Ascending aorta (tissue), 2 donors: ENCODE measurements at places on chromosomes 11 and 22.

GRCh38 chr11:71991494-71991893, 7.2 kb upstream of the IL18BP start:
- H3K36me3 ChIP-seq, result peaks cover 34% of the 10 kb centered on the region
- no peak overlapping the region for H3K4me3 ChIP-seq
- H3K27ac ChIP-seq, result no peak overlapping the region
- H3K4me1 ChIP-seq, result peaks cover 19% of the 10 kb centered on the region
- no peaks in the 10 kb centered on the region for H3K27me3 ChIP-seq
- no peak for DNase-seq

DNA sequence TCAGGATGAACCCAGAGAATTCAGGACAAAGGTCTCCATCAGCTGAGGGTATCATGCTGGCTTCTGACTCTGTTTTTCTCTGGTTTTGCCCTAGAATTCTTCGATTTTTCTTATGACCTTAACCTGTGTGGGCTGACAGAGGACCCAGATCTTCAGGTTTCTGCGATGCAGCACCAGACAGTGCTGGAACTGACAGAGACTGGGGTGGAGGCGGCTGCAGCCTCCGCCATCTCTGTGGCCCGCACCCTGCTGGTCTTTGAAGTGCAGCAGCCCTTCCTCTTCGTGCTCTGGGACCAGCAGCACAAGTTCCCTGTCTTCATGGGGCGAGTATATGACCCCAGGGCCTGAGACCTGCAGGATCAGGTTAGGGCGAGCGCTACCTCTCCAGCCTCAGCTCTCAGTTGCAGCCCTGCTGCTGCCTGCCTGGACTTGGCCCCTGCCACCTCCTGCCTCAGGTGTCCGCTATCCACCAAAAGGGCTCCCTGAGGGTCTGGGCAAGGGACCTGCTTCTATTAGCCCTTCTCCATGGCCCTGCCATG, 16.8 kb downstream of the SERPING1 start:
- H3K27me3 ChIP-seq, result no peaks in the 10 kb centered on the region
- H3K27ac ChIP-seq, result no peak overlapping the region
- no peak for DNase-seq
- no peak overlapping the region for H3K4me3 ChIP-seq

DNA sequence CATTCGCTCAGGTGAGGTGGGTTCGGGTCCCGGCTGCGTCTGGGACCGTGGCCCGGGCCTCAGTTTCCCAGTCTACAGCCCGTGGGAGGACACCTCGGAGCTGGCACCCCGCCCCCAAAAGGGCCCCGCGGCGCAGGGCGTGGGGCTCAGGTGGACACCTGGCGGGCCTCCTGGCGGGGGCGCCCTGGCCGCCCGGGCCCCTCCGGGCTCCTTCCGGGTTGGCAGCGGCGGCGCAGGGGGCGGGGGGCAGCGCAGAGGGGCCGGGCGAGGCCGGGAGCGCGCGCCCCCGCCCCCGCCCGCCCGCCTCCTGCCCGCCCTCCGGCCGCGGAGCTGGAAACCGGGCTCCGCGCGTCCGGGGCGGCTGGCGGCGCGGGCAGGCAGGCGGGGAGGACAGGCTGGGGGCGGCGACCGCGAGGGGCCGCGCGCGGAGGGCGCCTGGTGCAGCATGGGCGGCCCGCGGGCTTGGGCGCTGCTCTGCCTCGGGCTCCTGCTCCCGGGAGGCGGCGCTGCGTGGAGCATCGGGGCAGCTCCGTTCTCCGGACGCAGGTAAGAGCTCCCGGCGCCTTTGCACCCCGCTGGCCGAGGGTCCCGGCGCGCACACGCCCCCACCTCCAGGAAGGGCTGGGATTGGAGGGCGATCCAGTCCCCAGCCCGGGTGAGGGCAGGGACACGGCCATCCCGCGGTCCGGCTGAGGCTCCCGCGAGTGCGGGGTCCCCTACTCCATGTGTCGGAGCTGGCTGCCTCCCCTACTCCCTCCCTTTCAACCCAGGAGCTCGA, at the start of gene EMID1:
EMID1 (plus strand) TSS at position 303 of the 778 bp plus-strand sequence; CDS start at position 446, 143 bp downstream.
- H3K27me3 ChIP-seq, result no peaks in the 10 kb centered on the region
- H3K27ac ChIP-seq, result no peak within 1 kb of the TSS
- no peaks in the 10 kb centered on the region for H3K4me1 ChIP-seq
- no peak for DNase-seq
- peak within 1 kb of the TSS; percentile 59 for H3K4me3 ChIP-seq
- H3K36me3 ChIP-seq, result no peaks in the 10 kb centered on the region

DNA sequence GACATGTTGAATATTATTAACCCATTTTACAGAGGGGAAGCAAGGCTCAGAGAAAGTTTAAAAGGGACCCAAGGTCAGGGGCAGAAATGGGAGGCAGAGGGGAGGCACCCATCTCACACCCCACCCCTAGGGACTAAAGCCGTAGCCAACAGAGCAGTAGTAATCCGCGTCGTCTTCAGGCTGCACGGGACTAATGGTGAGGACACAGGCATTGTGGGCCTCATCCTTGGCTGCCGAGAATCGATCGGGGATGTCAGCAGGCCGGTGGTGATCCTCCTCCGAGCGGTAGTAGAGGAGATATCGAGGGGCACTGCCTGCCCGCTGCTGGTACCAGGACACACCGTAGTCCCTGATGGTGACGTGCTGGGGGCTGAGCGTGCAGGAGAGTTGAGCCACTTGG, 1.5 kb downstream of the VPREB3 start:
- peaks cover 3% of the 10 kb centered on the region for H3K4me1 ChIP-seq
- no peak overlapping the region for H3K4me3 ChIP-seq
- H3K27ac ChIP-seq, result no peak overlapping the region
- no peak for DNase-seq
- no peaks in the 10 kb centered on the region for H3K27me3 ChIP-seq

- H3K4me1 ChIP-seq, result no peaks in the 10 kb centered on the region
- no peak overlapping the region for H3K27ac ChIP-seq
- H3K36me3 ChIP-seq, result no peaks in the 10 kb centered on the region
- no peaks in the 10 kb centered on the region for H3K27me3 ChIP-seq
Observed at GRCh38 chr22:35526333-35526979, 14.2 kb upstream of the RASD2 start.

DNA sequence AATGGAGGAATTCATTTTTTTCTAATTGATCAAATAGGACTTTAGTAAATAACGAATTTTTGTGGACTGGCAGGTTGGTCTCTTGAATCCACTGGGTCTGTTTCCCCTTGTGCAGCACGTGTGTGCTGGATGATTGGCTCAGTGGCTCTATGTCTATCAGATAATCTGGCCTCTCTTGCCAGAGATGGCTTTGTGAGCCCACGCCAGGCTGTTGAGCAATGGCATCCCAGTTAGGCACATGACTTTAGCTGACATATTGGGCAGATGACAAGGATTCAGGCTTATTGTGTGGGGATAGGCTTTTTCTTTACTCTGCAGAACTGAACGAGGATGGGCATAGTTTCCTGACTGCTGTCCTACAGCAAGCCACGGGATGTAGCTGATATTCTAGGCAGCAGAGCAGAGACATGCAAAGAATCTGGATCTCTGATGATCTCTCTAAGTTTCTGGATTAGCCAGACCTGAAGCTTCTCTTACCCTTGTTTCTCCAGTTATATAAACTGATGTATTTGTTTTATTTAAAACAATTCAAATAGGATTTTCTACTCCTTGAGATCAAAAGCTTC, 144.9 kb downstream of the ARHGAP42 start:
- H3K4me1 ChIP-seq, result no peaks in the 10 kb centered on the region
- DNase-seq, result no peak
- no peaks in the 10 kb centered on the region for H3K36me3 ChIP-seq
- H3K27me3 ChIP-seq, result no peaks in the 10 kb centered on the region
- no peak overlapping the region for H3K27ac ChIP-seq

GRCh38 chr11:125532668-125533067, 36.6 kb upstream of the FEZ1 start:
- H3K4me1 ChIP-seq, result no peaks in the 10 kb centered on the region
- no peak overlapping the region for H3K4me3 ChIP-seq
- no peaks in the 10 kb centered on the region for H3K36me3 ChIP-seq
- H3K27ac ChIP-seq, result no peak overlapping the region
- no peak for DNase-seq

GRCh38 chr11:8221046-8221723, 42.5 kb downstream of the LMO1 start:
- H3K4me3 ChIP-seq, result no peak overlapping the region
- no peaks in the 10 kb centered on the region for H3K36me3 ChIP-seq
- H3K27me3 ChIP-seq, result no peaks in the 10 kb centered on the region
- H3K27ac ChIP-seq, result no peak overlapping the region
- no peak for DNase-seq
